ENCODE measurements at places on chromosomes 3 and 15.

DNA sequence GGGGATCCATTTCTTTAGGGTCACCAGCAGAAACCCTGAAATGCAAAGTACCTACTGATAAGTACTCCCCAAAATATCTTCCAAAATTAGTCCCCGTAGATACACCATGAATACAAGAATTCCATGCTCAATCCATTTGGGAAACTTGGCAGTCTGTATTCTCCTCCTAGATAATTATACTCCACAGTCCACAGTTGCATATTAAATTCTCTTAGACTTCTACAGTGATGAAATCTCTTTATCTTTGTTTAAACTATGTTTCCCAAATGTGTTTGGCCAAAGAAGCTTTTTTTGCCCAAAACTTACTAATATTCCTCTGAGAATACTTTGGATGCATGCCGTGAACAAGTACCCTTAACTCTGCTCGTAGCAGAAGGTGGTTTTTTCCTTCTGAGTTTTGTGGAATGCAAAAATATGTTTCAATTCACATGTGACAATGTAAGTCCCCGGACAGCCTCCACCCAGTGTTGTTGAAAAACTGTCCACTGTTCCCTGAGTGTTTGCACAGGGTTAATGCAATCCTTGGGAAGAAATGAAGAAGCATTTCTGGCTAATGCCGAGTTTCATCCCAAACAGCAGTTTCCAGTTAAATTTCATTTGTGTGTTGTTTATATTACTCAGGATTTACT, 126.7 kb downstream of the ARNT2 start:
- DNase-seq, result no peak
- peaks cover 23% of the 10 kb centered on the region for H3K27me3 ChIP-seq
- H3K27ac ChIP-seq, result no peak overlapping the region
- H3K4me3 ChIP-seq, result no peak overlapping the region

- H3K27ac ChIP-seq, result no peak overlapping the region
- no peak for DNase-seq
- peaks cover 20% of the 10 kb centered on the region for H3K27me3 ChIP-seq
- no peaks in the 10 kb centered on the region for H3K4me1 ChIP-seq
Measured at GRCh38 chr15:98433346-98433745, 215.0 kb upstream of the IGF1R start.

DNA sequence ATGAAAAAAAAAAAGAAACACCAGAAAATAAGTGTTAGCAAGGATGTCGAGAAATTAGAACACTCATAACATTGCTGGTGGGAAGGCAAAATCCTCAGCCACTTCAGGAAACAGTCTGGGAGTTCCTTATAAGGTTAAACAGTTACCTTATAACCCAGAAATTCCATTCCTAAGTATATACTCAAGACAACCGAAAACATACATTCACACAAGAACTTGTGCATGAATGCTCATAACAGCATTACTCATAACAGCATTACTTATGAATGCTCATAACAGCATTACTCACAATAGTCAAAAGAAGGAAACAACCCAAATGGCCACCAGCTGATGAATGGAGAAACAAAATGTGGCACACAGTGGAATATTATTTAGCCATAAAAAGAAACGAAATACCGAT, 34.8 kb upstream of the DCP1A start:
- no peaks in the 10 kb centered on the region for H3K36me3 ChIP-seq
- no peak overlapping the region for H3K27ac ChIP-seq
- no peak for DNase-seq
- peaks cover 15% of the 10 kb centered on the region for H3K27me3 ChIP-seq
- H3K4me3 ChIP-seq, result no peak overlapping the region
- no peaks in the 10 kb centered on the region for H3K4me1 ChIP-seq

DNA sequence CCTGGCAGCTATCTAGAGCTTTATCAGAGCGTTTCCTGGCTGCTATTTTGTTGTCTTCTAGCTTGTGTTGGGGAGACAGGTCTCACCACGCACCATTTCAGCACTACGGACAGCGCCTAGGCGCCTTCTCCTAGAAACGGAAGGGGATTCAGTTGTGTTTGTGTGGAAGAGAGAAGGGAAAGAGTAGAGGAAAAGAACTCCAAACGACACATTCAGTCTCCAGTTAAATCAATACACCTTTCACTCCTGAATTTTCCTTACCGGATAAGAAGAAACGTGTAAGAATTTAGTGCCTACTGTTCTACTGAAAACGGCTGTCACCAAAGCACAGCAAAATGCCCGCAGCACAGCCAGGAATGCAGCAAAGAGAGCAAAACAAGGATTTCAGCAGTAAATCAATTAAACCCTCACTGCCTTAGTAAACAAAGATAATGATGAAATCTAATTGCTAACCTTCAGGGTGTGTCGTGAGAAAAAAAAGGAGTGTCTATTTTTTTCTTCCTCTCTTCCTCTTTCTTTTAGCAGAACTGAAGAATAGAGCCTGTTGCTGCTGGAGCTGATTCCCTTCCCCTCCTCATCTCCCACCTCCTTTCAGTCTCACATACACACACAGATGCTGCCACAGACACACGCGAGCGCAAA, 412 bp upstream of the CTXN2 start:
- H3K4me3 ChIP-seq, result no peak overlapping the region
- H3K27ac ChIP-seq, result no peak overlapping the region
- H3K4me1 ChIP-seq, result no peaks in the 10 kb centered on the region

DNA sequence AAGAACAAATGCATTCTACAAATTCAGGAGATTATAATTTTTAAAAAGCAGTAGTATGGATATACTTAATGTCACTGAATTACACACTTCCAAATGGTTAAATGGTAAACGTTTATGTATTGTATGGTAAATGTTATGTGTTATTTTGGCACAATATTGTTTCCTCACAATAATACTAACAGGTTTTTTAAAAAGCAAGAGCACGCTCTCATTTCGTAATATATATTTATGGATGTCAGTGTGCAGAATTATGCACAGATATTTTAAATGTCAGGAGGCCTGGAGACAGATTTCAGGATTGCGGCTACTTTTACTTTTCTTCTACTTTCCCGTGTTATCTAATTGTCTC, 533 bp downstream of the ZNF445 start:
- H3K27me3 ChIP-seq, result no peaks in the 10 kb centered on the region
- no peak overlapping the region for H3K27ac ChIP-seq
- DNase-seq, result no peak
- peaks cover 15% of the 10 kb centered on the region for H3K4me1 ChIP-seq
- peak overlapping the region; percentile 96 for H3K4me3 ChIP-seq
- peaks cover 2% of the 10 kb centered on the region for H3K36me3 ChIP-seq

GRCh38 chr15:57517030-57517671, 74.6 kb upstream of the MYZAP start:
- H3K4me3 ChIP-seq, result no peak overlapping the region
- H3K27me3 ChIP-seq, result peaks cover 5% of the 10 kb centered on the region
- no peak for DNase-seq
- H3K4me1 ChIP-seq, result no peaks in the 10 kb centered on the region
- H3K27ac ChIP-seq, result no peak overlapping the region

- peaks cover 15% of the 10 kb centered on the region for H3K4me1 ChIP-seq
- peaks cover 3% of the 10 kb centered on the region for H3K36me3 ChIP-seq
- H3K27ac ChIP-seq, result no peak overlapping the region
- no peaks in the 10 kb centered on the region for H3K27me3 ChIP-seq
- no peak overlapping the region for H3K4me3 ChIP-seq
Measured at GRCh38 chr3:177287231-177287630, 89.9 kb upstream of the TBL1XR1 start.

DNA sequence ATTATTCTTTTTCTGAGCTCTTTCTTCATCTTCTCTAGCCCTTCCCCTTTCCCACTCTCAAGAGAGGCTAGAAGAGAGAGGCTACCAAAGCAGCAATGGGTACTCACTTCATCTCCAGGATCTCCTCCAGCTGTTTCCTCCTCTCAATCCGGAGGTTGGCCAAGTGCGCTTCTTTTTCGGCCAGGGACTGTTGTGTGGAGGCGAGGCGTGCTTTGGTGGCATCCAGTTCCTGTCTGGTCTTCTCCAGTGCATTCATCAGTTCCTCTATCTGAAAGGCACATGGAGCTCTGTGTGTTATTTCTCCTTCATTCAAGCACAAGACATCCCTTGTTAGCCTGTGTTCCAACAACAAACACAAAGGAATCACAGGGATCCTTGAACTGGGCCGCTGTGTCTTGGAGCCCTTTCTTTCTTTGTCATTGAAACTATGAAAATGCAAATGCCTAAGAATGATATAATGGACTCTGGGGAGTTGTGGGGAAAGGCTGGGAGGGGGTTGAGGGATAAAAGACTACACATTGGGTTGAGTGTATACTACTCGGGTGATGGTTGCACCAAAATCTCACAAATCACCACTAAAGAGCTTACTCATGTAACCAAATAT, 401.3 kb upstream of the WNT5A start:
- H3K27me3 ChIP-seq, result no peaks in the 10 kb centered on the region
- H3K4me3 ChIP-seq, result no peak overlapping the region
- H3K27ac ChIP-seq, result no peak overlapping the region
- H3K36me3 ChIP-seq, result no peaks in the 10 kb centered on the region

DNA sequence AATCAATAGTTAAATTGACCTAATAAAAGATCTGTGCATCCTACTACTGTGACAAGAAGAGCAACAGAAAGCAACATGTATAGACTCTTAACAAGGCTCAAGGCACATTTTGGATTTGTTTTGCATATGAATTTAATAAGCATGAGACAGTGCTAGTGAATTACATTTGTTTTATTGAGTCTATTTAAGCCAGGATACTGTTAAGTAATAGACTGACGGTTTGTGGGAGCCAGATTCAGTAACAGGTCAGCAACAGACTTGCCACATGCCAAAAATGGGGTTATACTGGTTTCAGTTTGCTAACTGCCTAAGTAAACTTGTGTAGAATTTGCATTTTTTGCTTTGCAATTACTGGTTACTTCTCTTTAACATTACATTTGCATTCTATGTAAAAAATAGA, 54.0 kb downstream of the MBNL1 start:
- DNase-seq, result no peak
- peaks cover 53% of the 10 kb centered on the region for H3K4me1 ChIP-seq
- peaks cover 15% of the 10 kb centered on the region for H3K36me3 ChIP-seq
- H3K4me3 ChIP-seq, result peak overlapping the region; percentile 43

GRCh38 chr3:95210878-95211277, 1148.0 kb downstream of the NSUN3 start:
- H3K27me3 ChIP-seq, result no peaks in the 10 kb centered on the region
- DNase-seq, result no peak
- no peak overlapping the region for H3K4me3 ChIP-seq
- no peak overlapping the region for H3K27ac ChIP-seq
- H3K36me3 ChIP-seq, result no peaks in the 10 kb centered on the region

DNA sequence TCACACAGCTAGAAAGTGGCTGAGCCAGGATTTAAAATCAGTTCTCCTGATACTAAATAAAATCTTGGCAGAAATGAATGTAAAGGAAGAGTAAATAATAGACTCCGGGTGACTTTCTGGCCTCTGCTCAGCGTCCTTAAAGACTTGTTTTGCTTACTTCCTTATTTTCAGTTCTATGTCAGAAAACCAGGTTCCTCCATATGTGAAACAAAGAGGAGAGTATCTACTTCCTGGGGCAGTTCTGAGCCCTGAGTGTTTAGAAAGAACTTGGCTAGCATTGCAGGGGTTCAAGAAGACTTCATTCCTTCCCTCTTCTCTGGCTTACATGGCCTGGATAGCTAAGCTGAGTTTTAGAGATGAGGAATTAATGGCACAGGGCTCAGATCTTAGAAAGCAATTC, 222.8 kb upstream of the TLE3 start:
- peak; percentile 14 for DNase-seq
- H3K27me3 ChIP-seq, result no peaks in the 10 kb centered on the region
- H3K27ac ChIP-seq, result peak overlapping the region; percentile 93
- H3K4me3 ChIP-seq, result peak overlapping the region; percentile 72
- no peaks in the 10 kb centered on the region for H3K36me3 ChIP-seq

DNA sequence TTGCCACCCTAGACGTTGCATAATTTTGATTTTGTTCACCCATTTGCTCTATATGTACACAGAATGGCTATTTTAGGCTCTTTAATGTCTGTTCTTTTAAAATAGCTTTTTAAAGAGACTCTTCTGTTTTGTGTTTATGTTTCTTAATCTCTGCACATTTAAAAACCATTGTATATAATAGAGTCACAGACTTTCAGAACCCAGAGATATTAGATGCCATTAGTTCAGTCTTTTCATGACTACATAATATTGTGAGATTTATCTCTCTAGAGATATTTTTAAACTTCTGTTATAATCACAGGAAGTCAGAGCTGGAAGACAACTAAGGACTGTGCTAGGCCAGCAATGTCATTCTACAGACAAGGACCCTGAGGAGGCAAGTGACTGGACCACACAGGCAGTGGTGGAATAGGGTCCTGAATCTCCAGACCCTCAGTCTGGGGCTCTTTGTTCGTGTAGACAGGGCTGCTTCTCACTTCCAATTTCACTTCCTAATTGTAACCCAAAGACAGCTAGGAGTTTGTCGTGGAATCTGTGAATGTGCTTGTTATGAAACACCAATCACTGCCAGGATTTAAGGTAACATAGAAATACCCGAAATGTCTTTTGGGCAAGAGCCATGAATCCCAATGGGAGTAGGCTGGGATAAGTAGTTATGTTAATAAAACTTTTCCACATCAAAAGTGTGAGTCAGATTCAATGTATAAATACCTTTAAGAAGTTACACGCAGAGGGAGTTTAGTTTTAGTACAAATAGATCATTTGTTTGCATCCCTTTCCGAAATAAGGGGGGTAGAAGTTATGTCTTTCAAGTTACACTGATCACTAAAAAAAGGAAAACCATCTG, 165.2 kb upstream of the ROPN1 start:
- H3K4me1 ChIP-seq, result no peaks in the 10 kb centered on the region
- no peak overlapping the region for H3K27ac ChIP-seq
- H3K4me3 ChIP-seq, result no peak overlapping the region
- no peaks in the 10 kb centered on the region for H3K27me3 ChIP-seq
- H3K36me3 ChIP-seq, result no peaks in the 10 kb centered on the region

DNA sequence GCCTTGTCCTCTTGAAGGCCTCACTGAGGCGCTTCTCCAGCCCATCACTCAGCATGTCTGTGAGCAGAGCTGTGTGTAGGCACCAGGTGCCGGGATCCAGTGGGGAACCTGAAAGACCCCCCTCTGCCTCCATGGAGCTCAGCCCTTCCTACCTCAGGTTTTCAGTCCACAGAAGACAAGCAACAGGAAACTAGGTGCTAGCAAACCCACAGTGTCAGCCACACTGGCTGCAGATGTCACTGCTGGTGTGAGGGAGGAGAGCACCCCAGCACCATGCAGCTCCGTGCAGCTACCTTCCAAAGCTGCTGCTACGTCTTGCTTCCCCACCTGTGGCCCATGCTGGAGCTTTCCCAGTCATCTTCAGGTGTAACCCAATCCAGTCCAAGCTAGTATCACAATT, 17.9 kb downstream of the PSTPIP1 start:
- H3K27ac ChIP-seq, result no peak overlapping the region
- peaks cover 8% of the 10 kb centered on the region for H3K36me3 ChIP-seq
- no peaks in the 10 kb centered on the region for H3K27me3 ChIP-seq
- peaks cover 56% of the 10 kb centered on the region for H3K4me1 ChIP-seq
- no peak for DNase-seq

- H3K4me1 ChIP-seq, result no peaks in the 10 kb centered on the region
- H3K36me3 ChIP-seq, result no peaks in the 10 kb centered on the region
- H3K27ac ChIP-seq, result no peak overlapping the region
- no peak for DNase-seq
- H3K27me3 ChIP-seq, result no peaks in the 10 kb centered on the region
Measured at GRCh38 chr15:47780971-47781370, 63.7 kb downstream of the SEMA6D start.
